ENCODE measurements at places on chromosomes 6 and 20.
A peak's percentile ranks its signal among the peaks of the same experiment; 100 is the strongest.

DNA sequence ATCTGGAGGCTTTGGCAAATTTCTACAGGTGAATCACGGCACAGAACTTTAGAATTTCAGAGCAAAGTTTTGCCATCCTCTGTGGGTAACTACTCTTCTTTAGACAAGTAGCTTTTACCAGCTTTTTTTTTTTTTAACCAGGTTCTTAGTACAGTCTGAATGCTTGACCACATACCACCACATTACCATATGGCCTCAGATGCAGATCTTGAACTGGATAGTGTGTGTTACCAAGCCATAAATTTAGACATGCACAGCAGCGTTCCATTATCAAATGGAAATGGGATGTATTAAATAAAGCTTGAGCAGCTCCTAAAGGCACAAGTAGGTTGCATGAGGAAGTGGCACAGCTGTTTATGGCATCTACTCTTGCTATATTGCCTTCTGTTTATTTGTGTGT, 38.3 kb upstream of the PRSS16 start:
- no peak for DNase-seq

DNA sequence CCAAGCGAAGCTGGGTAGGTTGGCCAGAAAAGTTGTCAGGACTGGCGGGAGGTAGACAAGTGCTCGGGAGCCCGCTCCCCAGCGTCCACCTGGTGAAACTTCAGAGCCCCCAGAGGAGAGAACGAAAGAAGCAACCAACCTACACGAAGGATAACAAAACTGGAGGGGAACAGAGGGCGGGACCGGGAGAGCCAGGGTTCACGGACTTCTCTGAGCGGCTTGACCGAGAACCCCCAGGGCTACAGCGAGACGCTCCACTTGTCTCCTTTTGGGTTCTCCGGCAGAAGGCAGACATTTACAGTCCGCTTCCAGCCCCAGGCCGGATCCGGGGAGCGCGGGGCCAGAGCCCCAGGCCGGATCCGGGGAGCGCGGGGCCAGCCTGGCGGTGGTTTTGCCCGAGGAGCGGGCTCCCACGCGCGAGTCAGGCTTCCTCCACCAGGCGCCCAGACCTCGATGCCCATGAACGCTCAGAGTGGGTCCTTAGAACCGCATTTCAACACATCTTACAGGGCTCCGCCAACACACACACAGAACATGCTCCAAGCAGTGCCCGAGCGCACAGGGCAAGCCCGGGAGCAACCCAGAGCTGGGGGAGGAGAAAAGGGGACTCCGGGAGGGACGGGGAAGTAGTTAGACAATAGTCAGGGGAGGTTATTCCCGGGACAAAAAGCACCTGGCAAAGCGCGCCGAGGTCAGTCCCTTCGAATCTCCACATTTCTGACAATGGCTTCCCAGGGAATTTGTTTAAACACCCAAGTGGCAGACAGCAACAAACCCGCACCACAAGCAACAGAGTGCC, 1.1 kb downstream of the PTPRK start:
- DNase-seq, result peak; percentile 28

GRCh38 chr6:33211666-33212422, 3.5 kb downstream of the RING1 start:
- DNase-seq, result no peak

DNA sequence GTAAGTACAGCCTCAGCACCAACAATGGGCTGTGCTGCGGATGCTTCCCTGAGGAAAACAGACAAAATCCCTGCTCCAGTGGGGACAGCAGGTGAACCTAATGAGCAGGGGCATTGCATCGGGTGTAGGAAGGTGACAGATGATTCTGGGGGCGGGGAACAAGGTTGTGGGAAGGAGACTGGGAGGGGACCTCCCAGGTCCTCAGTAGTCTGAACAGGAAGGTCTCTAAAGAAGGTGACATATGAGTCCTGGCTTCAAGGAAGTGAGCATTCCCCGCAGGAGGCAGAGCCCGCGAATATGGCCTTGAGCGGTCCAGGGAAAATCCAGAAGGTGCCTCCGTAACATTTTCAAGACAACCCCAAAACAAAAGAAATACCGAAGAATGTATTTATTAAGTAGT, 19.4 kb downstream of the ULBP1 start:
- no peak for DNase-seq

Measured in progenitor cell of endocrine pancreas (in vitro differentiated cells).